ENCODE measurements at places on chromosomes 13 and 19. TPM values are rescaled to one million over a fixed set of nuclear protein-coding genes. Genes with fewer than 3 reads are reported as not detected.

Gene SPATA13
- 8.8 TPM for total RNA-seq

Gene PMIS2
- not detected for total RNA-seq

Gene LILRB5
- total RNA-seq = 0.05 TPM

Gene URAD
- total RNA-seq = not detected

Gene TMEM238
- 9.3 TPM for total RNA-seq

Gene SLC1A6
- not detected for total RNA-seq

Gene TMEM86B
- 4.4 TPM for total RNA-seq

Gene GIPC3
- total RNA-seq = 0.19 TPM

Gene TSSK6
- total RNA-seq = 1.5 TPM

Gene CFAP97D2
- not detected for total RNA-seq

Gene PLEKHA4
- 1.3 TPM for total RNA-seq

Gene TMEM221
- 0.67 TPM for total RNA-seq

Gene PSG3
- 0.07 TPM for total RNA-seq

Gene TMEM272
- total RNA-seq = not detected

Gene BEST2
- 3.5 TPM for total RNA-seq

Gene NOSIP
- total RNA-seq = 108 TPM

Gene IFNL1
- not detected for total RNA-seq

Measured in A549 treated with AZD2906 at 1 μM for 4 hours (cell line).